ENCODE measurements at places on chromosomes 7 and 10.
A peak's percentile ranks its signal among the peaks of the same experiment; 100 is the strongest.

DNA sequence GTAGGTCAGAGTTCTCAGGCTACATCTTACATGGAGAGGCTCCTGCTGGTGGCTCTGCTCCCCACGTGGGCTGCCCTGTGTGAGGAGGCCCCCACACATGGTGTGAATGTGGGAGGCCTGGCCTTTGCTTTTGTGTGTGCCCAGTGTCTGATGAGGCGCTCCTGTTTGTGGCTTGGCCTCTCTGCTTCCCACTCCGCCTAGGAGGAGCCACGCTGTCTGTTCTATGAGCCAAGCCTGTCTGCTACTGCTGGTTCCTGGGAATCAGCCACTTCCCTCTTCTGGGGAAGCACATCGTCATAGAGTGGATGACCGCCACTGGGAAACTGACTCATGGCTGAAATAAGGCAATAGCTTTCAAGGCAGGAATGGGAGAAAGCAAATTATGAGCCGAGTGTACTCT, 87.1 kb downstream of the CYP26A1 start:
- no peak for DNase-seq

DNA sequence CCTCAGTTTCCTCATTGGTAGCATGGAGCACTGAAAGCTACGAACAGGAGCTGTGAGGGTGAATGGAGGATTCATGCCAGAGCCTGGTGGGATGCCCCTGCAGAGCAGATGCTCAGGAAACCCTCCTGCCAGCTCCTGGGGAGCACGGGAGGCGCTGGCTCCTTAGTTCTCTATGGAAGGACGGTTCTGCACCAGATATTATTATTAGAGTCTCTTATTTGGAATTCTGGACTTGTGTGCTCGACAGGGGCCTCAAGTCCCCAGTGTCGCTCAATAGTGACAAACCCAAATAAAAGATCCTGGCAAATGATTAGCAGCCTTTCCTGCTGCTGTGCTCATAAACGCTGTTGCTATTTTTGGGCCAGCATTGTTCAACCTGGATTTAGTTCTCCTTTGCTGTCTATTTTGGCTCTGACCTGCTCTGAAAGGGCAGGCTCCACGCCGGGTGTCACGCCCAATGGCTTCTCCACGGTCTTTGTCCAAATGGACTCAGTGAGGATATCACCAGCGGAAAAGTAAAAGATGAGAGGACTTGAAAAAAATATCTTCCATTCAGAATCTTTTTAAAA, 23.0 kb upstream of the KLF6 start:
- no peak for DNase-seq

DNA sequence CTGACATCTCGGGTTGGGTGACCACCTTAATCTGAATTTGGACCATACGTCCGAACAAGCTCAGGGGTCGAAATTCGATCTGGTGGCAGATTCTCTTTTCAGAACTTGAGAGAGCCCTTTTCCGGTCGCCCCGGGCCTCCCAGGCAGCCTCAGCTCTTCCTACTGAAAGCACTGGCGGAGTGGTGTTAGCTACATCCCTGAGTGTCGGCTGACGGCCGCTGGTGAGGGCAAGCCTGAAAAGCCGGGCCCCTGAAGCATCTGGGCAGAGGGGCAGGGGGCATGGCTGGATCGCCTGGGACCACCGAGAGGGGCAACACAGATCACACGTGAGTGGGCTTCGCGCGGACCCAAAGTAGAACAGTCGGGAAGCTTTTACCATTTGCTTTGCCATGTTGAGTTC, 116.1 kb downstream of the SMURF1 start:
- DNase-seq, result no peak

GRCh38 chr7:11951909-11952308, 119.9 kb upstream of the THSD7A start:
- DNase-seq, result no peak

- peak; percentile 90 for DNase-seq
These were observed 56.0 kb upstream of the BTRC start for GRCh38 chr10:101297901-101298486.

- peak; percentile 33 for DNase-seq
These were observed 3.3 kb downstream of the FBXO24 start for GRCh38 chr7:100589341-100589947.

GRCh38 chr10:118115701-118116100, 69.0 kb upstream of the RAB11FIP2 start:
- no peak for DNase-seq

DNA sequence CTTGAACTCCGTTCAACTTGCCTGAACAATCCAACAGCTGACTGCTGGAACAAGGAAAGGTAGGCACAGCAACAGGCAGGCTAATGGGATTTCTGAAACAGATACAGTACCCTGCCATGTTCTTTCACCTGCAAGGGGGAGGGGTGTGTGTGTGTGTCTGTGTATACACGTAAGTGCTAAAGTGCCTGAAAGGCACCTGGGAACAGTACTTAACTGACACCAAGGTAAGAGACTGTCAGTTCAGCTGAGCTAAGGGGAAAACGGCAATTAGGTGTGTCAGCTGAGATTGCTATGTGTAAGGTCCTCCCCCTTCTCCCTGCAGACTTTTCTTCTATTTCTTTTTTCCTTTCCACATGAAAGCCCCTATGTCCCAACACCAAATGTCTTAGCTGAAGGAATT, 27.0 kb downstream of the NAMPT start:
- DNase-seq, result no peak

DNA sequence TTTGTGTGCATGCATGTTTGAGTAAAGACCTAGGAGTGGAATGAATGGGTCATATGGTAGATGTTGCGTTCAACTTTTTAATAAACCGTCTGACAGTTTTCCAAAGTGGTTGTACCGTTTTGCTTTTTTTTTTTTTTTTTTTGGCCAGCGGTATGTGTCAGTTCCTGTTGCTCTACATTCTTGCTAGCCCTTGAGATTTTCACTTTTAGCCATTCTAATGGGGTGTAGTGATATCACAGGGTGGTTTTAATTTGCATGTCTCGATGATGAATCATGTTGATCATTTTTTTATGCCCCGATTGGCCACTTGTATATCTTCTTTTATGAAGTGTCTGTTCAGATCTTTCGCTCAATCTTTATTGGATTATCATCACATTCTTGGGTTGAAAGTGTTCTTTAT, 320.7 kb downstream of the CAMK1D start:
- no peak for DNase-seq

GRCh38 chr10:25142116-25142864, 32.5 kb upstream of the GPR158 start:
- DNase-seq, result no peak

DNA sequence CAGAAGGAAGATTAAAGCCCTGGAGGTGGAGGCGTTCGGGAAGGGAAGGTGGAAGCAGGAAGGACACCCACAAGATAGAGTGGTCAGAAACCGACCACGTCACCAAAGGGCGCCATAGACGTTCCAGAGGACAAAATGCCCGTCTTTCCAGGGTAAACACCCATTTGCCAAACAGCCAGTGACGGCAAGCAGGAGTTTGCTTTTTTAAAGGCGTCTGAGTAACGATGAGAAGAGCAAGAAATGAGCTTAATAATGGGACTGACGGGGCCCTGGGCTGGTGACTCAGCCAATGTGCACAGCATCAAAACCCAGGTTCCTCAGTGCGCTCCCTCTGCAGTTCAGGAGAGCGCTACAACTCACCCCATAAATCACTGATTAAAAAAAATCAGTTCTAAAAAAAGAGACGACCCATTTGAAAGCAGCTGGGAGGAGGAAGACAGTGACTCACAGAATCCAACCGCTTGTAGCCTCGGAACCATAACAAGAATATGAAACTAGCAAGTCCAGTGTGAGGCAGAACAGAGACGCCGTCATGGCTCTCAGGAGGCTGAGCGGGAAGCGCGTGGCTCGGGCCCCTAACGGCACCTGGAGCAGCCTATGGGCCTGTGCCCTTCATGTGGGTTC, 5.9 kb downstream of the DIP2C start:
- DNase-seq, result no peak

DNA sequence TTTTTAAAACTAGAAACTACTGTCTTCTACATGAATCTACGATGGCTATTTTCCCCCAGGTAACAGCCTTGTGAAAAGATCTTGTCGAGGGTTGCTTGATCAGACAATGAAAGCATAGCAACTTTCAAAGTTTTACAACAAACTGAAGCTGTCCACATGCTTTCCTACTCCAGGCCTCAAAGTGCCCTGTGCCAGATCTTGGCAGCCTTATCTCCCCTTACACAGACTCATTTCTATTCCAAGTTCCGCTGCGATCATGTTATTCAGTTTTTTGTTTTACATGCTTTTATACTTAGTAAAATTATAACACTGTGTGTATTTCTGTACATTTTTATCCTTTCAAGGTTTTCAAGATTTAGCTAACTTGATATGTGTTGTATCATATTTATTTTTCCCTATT, 661.7 kb upstream of the SORCS1 start:
- no peak for DNase-seq

- DNase-seq, result no peak
These were observed 5.1 kb upstream of the CYTH3 start for GRCh38 chr7:6277476-6277875.

DNA sequence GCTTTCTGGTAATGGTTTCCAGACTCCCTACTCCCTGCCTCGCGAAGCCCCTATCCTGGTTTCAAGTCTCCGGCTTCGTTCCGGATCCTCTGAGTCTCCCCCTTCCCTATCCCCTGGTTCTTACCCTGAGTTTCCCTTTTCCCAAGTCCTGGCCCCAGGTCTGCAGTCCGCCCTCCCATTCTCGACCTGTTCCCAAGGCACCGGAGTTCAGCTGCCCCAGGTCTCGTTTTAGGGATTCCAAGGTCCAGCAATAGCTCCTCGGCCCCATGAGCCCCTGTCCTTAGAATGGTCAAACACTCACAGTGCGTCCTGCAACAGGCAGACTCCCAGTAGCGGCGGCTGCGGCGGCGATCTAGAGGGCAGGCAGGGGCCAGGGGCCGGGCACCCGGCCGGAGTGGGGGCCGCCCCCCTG, 274 bp downstream of the PITX3 start:
- no peak for DNase-seq

- DNase-seq, result peak; percentile 62
These were observed 437.4 kb upstream of the GALNT17 start for GRCh38 chr7:70694434-70694970.

DNA sequence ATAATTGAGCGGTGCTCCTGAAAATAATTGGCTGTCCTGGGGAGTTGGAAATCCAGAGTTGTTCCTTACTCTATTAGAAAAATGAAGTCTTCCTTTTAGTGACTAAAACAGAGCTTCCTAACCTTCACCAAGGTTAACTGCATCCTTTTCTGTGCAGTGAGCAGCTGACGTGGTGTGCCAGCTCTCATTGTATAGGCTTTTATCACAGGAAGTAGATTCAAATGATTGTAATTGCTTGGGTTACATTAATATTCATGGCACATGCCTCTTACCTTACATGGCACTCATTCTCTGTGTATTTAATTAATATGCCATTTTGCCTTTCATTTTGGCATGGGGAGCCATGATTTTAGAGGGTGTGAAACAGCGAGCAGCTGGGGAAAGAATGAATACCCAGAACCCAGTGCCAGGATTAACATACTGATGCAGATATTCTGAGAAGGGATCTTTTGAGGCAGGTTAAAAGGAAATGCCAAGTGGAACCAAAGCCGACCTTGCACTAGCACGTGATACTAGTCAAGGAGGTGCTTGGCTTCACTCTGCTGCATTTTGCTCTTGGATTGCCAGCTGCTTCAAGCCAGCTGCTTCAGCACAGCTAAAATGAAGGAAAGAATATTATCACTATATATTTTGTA, 115.3 kb downstream of the ST7 start:
- DNase-seq, result no peak

GRCh38 chr7:71384094-71384493, 252.2 kb downstream of the GALNT17 start:
- no peak for DNase-seq

DNA sequence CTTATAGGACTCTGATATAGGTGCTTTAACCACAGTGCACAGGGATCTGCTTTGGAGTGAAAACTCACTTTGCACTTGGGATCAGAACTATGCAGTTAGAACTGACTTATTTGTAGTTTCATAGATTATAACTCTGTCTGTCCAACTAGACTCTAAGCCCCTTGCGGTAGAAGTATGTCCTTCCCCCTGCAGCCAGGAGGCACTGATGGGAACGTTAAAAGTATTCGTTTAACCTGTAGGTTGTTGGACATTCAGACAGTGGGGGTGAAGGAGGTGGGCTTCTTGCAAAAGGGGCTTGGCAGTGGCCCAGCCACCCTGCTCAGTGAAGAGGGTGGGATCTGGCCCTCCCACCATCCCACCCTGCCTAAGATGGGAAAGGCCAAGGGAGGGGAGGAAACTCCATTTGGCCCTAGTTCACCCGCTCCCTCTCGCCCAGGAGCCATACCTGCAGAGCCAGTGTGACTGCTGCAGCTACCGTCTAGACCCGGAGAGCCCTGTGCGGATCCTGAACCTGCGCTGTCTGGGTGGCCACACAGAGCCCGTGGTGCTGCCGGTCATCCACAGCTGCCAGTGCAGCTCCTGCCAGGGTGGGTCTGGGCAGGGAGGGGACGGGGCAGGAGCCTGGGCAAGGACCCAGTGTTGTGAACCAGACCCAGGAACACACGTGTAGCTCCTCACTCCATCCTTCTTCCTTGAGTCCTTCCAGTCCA, 5.7 kb upstream of the ZNF862 start:
- DNase-seq, result no peak

- DNase-seq, result peak; percentile 8
These were observed 1.1 kb downstream of the RHOBTB1 start for GRCh38 chr10:60942788-60943315.

- no peak for DNase-seq
These were observed 696 bp downstream of the GIMAP4 start for GRCh38 chr7:150567871-150568301.

GRCh38 chr7:143392875-143393266, 11.7 kb downstream of the ZYX start:
- no peak for DNase-seq

DNA sequence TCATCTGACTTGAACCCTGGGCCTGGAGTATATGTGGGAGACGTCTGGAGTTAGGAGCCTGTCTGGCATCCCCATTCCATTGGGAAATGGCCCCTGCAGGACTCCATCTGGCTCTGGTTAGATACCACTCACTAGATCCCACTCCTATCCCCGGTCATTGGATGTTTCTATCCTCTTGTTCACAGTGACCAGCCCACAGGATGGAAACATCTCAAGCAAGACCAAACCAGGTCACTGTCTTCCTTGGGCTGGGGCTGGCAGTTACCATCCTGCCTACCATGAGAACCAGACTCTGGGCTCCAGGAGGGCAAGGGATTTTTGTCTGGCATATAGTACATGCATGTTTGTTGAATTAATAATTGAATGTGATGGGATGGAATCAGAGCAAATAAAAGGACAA, 415.7 kb downstream of the GRID1 start:
- DNase-seq, result no peak

DNA sequence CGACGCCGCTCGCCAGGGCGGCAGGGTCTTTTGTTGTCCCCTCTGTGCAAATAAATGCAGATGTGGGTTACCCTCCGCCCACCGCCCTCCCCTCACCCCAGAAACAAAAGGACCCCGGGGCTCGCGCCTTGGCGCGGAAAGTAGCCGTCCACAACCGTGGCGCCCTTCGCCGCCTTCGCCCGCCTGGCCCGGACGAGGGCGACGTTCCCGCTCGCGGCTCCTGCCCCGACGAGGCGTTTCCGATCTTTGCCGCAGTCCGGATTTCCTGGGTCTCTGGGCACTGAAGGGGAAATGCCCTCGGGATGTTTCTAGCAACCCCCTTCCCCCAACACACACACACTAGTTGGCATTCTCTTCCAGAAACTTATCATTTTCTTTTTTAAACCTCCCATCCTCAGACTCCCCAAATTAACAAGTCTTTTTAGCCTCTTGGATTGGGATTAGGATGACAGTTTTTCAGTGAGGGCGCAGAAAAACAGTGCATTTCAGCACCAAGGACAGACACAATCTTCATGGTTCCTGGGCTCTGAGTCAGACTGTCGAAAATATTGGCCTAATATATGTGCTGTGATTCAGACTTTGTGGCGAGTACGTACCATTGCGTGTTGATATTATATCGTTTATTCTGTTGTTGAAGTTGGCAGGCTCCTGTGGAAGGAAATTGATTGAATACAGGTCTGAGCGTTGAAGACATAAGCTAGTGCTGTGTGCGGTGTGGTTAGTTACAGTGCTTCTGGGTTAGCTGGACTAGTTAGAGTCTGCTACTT, 771 bp downstream of the PHYHIPL start:
- peak; percentile 58 for DNase-seq

All from nephron progenitor cell (in vitro differentiated cells).